ENCODE measurements at places on chromosomes 16 and 17.

GRCh38 chr16:22668318-22668717 lies 145.6 kb upstream of the HS3ST2 start:
- DNase-seq, result no peak

DNA sequence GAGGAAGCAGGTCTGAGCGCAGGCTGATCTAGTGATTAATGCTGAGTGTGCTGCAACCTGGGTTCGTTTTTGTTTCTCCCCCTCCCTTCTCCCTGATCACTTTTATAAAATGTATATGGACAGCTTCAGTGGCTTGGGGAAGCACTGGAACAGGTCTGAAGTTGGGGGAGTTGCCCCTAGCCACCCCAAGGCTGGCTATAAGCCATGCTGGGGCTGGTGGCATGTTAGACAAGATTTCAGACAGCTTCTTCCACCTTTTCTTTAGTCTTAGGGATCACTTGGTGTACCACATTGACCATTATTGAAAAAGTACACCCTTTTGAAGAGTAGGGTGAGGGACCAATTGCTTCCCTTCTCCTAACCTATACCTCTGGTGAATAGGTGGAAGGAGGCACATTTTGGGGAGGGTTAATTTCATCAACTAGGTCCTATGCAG lies 3.8 kb upstream of the VAC14 start:
- DNase-seq, result no peak

DNA sequence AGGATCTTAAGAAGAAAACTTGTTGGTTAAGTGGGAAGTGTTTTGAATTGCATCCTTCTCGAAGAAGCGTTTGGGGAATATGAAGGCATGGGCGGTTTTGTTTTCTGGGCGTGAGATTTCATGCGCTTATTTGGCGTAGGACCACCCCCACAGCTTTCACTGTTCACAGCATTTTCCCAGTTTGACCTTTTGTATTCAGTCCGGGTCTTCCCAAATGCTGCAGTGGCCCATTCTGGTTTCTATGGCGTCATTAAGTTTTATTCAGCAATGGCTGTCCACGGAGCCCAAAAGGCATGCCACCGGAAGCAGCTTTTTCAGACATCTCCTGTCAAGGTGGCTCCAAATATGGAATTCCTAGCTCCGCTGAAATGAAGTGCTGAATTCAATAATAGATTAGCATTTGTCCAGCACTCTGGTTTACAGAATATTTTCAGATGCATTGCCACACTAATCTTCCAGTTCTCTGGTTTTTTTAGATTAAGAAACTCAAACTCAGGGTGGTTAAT lies 90.6 kb upstream of the FBXO47 start:
- DNase-seq, result no peak

DNA sequence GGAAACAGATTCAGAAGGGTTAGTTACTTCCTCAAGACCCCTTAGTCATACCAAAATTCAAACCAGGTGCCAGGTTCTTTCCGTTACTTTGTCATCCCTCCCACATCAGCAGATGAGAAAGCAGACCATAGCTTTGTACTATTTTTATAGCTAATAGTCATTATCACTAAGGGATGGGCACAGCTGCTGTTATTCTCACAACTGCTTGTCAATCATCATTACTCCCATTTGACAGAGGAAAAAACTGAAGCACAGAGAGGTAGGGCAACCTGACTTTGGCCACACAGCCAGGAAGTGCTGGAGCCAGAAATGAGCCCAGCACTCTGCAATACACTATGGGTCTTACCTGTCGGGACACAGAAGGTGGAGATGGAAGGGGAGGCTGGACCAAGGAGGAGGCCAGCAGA lies 30.0 kb downstream of the TEKT5 start:
- DNase-seq, result no peak

DNA sequence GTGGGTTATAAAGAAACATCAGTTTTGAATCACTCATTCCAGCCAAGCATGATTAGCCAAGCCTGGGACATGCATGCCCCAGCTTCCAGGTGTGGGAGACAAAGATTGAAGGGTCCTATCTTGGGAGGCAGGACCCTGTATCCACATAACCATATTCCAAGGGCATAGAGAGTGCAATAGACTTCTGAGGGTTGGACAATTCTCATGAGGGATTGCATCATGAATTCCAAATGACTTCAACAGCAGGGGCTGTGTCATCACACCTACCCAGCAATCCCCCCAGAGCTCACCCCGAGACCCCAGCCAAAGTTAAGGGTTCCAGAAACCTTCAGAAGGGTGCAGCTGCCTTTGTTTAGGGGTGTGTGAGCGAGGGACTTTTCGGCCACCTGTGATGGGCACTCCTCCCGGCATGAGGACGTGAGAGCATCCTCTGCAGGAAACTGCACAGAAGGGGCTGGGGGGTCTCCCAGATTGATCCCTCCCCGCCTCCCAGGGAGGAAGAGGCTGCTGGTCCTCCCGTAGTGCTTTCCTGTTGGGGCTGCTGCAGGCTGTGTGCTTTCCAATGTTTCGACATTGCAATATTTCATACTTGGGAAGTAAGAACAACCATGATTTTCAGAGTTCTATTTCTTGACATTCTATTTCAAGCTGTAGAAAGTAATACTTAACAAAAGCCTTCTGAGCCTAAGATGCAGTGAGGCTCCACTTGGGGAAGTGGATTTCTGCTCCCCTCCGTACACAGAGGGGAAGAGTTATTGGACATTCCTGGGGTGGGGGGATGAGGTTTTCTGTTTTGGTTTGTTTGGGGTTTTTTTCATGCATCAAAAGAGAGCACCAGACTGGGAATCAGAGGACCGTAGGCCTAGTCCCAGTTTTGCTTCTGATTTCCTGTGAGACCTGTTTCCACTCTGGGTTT lies 13.3 kb upstream of the PITPNM3 start:
- DNase-seq, result no peak

DNA sequence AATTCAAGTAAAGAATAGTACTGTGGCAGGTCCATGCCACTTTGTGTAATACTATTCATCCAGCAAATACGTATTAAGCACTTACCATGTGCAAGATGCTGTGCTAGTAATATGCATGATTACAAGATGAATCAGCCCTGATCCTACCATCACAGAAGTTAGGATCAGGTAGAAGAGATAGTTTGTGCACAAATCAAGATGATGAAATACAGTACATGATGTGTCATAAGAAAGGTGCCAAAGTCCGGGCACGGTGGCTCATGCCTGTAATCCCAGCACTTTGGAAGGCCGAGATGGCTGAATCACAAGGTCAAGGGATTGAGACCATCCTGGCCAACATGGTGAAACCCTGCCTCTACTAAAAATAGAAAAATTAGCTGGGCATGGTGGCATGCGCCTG lies 10.9 kb downstream of the COG4 start:
- DNase-seq, result peak; percentile 58

All from EH (cell line).